ENCODE measurements at places on chromosomes 6 and 20. TPM values are rescaled to one million over a fixed set of nuclear protein-coding genes. Genes with fewer than 3 reads are reported as not detected.

- no peak for DNase-seq
These were observed 351.9 kb upstream of the PRND start for GRCh38 chr20:4369798-4370124.

DNA sequence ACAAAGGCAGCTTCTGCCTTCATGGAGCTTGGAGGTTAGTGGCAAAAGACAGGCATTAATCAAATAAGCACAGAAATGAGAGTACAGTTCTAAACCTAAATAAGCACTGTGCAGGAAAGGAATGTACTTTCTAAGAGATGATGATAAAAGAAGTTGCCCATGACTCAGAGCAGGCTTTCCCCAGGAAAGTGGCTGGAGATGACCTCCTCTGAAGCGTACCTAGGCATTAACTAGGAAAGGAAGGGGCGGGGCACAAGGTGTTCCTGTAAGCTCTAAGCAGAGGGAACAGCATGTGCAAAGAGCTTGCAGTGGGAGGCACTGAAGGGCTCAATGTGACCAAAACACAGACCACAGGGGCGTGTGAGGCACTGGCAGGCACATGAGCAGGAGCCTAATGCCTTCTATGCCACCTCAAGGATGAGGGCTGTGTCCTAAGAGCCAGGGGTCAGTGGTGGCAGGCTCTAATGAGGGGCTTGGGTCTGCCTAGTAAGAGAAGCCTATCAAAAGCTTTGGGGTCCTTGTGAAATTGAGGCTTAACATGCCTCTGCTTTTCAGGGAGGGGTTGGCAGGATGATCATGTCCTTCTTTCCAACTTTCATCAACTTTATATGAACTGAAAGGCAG lies 4.9 kb downstream of the SSTR4 start:
- no peak for DNase-seq

- DNase-seq: no peak
These were observed 8.3 kb downstream of the SEMG2 start for GRCh38 chr20:45229264-45230056.

- no peak for DNase-seq
These were observed 74.1 kb upstream of the TCF21 start for GRCh38 chr6:133814797-133815196.

DNA sequence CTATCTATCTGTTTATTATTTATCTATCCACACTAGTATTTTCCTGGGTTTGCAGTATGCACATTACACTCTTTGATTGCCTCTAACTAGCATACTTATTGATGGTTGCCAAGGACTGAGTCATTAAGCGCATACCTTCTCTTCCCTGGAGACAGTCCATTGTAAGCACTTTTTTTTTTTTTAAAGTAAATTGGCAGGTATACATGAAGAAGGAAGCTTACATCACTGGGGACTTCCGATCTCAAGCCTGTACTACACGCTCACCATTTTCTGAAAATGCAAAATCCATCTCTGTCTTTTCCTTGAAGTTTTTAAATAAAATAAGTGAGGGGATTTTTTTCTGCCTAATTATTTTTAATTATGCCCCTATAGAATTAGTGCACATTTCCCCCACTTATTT lies 63.5 kb downstream of the HMGN3 start:
- DNase-seq: no peak

DNA sequence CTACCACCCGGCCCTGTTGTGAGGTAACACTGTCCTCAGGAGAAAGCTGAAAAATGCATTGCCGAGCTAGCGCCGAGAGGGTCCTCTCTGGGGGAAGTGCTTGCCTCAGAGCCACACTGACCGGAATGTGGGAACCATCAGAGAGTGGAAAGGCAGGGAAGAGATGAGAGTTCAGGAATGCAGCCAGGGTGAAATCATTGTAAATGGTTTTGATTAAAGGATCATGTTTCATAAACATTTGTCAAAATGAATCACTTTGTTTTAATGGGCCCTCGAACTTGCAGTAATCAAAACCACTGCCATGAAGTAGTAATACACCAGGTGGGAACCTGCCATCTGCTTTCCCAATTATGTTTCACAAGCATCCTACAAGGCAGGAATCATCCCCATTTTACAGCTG lies 16.9 kb upstream of the IL17F start:
- no peak for DNase-seq

- DNase-seq: no peak
These were observed 37.6 kb downstream of the RRBP1 start for GRCh38 chr20:17644451-17644850.

DNA sequence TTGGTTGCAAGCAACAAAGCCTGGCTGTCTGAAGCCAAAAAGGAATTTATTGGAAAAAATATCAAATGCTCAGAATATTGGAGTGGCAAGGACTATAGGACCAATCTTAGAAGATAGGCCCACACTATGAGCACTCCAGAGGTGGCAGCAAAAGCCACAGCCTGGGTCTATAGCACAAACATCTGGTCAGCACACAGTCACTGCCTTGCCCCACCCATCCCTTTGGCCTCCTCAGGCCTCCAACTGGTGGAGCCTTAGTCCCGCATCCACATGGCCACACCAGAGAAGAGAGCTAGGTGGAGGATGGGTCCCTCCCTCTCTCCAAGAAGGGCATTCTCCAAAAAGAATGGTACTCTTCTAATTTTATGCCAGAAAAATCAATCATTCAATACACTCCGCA lies 14.0 kb downstream of the NUDT3 start:
- no peak for DNase-seq

OR2H2 gene
- 0.12 TPM for polyA plus RNA-seq

GRCh38 chr6:83970582-83970981 lies 63.0 kb upstream of the MRAP2 start:
- no peak for DNase-seq

TBC1D32 gene
- 15.0 TPM for polyA plus RNA-seq

- no peak for DNase-seq
These were observed at the start of gene TAB2 for GRCh38 chr6:149317644-149318571. Gene TAB2, plus strand, starts transcription at chr6:149317712. Its CDS starts 52,286 bp downstream, at chr6:149369998.

GSTA1 gene
- polyA plus RNA-seq: 2.4 TPM

FNDC11 gene
- 2.1 TPM for polyA plus RNA-seq

- no peak for DNase-seq
These were observed 326.2 kb upstream of the SPTLC3 start for GRCh38 chr20:12682613-12683012.

GRCh38 chr20:50635676-50636600 lies 55.4 kb downstream of the RIPOR3 start:
- no peak for DNase-seq
